Activated CD8-positive, alpha-beta memory T cell treated with anti-CD3 and anti-CD28 coated beads for 24 hours (primary cell): ENCODE measurements at places on chromosomes 7 and 10.
A peak's percentile ranks its signal among the peaks of the same experiment; 100 is the strongest.

- DNase-seq = no peak
These were observed 134.0 kb downstream of the SEMA3E start for GRCh38 chr7:83514977-83515376.

DNA sequence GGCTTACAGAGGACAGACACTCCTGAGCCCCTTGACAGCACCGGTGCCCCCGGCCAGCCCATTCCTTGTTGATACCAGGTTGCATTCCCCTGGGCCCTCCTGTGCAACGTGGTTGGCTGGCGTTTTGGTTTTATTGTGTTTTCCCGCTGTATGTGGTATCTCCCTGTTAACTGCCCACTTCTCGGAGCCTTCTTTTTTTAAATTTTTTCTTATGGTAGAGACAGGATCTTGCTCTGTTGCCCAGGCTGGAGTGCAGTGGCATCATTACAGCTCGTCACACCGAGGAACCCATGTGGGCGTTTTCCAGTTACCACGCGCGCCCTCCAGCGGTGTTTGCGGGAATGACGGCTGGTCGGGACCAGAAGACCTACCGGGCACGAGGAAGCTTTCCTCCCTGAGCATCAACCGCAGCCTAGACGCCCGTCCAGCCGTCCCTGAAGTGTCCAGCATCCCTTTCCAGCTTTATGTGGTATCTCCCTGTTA lies 16.9 kb upstream of the ZFAND2A start:
- DNase-seq = peak; percentile 92

DNA sequence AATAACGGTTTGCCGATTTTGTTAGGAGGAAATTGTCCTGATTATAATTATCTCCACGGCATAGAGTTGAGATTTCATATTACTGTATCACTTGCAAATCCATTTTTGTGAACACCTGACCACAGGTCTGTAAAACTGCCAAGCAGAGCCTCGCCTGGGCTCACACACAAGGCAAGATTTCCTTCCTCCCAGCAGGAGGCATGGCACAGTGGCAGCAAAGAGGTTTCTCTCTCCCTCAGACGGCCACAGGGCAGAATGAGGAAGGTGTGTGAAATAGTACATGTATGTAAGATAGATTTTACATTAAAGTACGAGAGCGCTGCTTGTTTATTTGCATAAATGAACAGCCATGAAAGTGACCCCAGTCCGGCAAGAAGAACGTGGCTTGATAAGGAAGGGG lies 130.1 kb downstream of the CELF2 start:
- no peak for DNase-seq

- peak; percentile 49 for DNase-seq
These were observed 109.9 kb downstream of the GLRX3 start for GRCh38 chr10:130246113-130246512.

- DNase-seq = no peak
These were observed 10.3 kb downstream of the PKD1L1 start for GRCh38 chr7:47937711-47938573.

- DNase-seq = no peak
These were observed 15.9 kb upstream of the ST8SIA6 start for GRCh38 chr10:17470246-17470645.

- DNase-seq = no peak
These were observed 11.7 kb downstream of the C1QL3 start for GRCh38 chr10:16509996-16510395.
